Vagina (tissue), 2 donors: ENCODE measurements at places on chromosomes 11 and 22.
A peak's percentile ranks its signal among the peaks of the same experiment; 100 is the strongest.

GRCh38 chr22:38549101-38549894, 20.7 kb downstream of the DMC1 start:
- no peak for DNase-seq

DNA sequence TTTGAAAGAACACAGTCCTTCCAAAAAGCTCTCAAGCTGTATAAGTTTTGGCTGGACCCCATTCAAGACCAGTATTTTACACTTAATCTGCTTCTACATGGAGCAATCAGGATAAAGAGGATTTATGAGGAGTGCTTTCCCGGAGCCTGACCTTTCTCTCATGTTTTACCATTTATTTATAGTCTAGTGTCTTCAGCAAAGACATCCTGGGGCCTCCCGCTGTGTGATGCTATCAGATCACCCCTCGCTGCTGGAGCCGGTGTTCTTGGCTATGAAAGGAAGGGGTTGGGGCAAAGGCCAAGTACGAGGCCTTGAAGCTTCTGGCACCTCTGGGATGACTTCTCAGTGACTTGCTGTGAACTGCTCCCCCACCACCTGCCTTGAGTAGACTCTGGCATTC, 189.6 kb downstream of the ADAMTS15 start:
- peak; percentile 31 for DNase-seq

GRCh38 chr11:25860677-25861450, 471.1 kb upstream of the ANO3 start:
- DNase-seq: no peak

DNA sequence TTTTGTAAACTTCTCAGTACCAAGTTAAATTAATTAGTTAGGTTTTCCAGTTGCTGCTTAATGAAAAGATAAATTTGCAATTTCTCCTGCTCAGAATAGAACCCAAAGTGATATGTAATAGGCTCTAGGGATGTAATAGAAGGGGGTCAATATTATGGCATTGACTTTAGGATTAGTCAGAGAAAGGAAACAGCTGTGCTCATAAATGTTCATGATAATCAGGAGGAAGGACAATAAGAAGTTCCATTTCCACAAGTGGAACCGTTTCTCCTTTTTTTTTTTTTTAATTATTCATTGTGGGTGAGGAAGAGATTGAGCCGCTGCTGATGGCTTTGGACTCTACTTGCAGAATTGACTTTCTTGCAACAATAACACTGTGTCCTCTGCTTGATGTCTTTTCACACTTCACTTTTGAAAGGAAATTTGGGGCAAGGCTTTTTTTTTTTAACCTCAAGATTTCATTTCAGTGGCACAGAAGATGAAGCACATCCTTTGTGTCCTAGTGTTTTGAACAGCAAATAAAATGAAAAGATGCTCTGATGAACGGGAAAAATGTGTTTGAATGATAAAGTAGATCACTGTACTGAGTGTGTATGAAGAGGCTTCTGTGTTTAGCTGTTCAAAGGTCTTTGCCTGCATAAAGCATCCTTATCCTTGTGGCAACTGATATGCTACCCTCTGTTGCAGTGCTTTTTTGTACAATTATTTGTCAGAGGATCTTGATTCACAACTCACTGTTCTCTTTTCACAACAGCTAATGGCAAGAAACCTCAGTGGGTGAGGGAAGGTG, 62.4 kb downstream of the GAS2 start:
- DNase-seq: no peak

DNA sequence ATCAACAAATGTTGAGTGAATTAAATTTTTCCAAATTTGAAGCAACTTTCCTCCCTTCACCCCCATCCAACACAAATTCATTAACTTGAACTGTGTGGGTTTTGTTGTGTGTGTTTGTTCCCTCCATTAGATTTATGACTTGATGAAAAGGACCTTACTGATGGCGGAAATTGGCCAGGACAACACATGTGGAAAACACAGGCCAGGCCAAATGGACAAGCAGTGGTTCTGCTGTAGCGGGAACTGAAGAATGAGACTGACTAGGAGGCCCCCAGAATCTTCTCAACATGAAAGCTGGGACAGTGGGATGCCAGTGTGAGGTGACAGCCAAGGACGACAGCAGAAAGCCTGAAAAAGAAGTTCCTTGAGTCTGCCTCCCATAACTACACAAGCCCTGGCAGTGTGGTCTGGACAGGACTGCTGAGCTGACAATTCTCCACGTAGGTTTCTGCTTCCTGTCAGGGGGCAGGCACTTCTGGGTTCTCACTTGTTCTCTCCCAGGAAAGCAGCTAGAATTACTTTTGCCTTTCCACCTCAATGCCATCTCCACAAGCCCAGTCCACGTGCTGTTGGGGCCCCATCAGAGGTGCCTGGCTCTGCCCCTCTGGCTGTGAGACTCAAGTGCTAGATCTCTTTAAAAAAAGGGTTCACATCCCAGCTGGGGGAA, 94.3 kb downstream of the ETS1 start:
- no peak for DNase-seq

- no peak for DNase-seq
Measured at GRCh38 chr11:119829402-119829801, 100.4 kb upstream of the NECTIN1 start.
